ENCODE measurements at places on chromosomes 1 and 21. TPM values are rescaled to one million over a fixed set of nuclear protein-coding genes. Genes with fewer than 3 reads are reported as not detected.

VHLL gene
- not detected for polyA plus RNA-seq

UTS2 gene
- polyA plus RNA-seq: 0.22 TPM

LCA5L gene
- 0.36 TPM for polyA plus RNA-seq

ACTA1 gene
- 18.4 TPM for polyA plus RNA-seq

PALMD gene
- polyA plus RNA-seq: 9.8 TPM

OXCT2 gene
- polyA plus RNA-seq: not detected

ETV3L gene
- not detected for polyA plus RNA-seq

RAB29 gene
- 19.3 TPM for polyA plus RNA-seq

PROK1 gene
- polyA plus RNA-seq: 0.06 TPM

SLC25A33 gene
- 2.7 TPM for polyA plus RNA-seq

OR2L13 gene
- not detected for polyA plus RNA-seq

PRKCZ gene
- polyA plus RNA-seq: 2.4 TPM

KIRREL1 gene
- 3.5 TPM for polyA plus RNA-seq

ST6GALNAC5 gene
- polyA plus RNA-seq: 0.29 TPM

ERVH48-1 gene
- polyA plus RNA-seq: not detected

TNFAIP8L2 gene
- polyA plus RNA-seq: 5.8 TPM

USH2A gene
- not detected for polyA plus RNA-seq

VASH2 gene
- polyA plus RNA-seq: 0.07 TPM

FLG2 gene
- not detected for polyA plus RNA-seq

SYTL1 gene
- polyA plus RNA-seq: 104 TPM

SH2D2A gene
- polyA plus RNA-seq: 3.0 TPM

HSD3B2 gene
- polyA plus RNA-seq: 0.05 TPM

OVAAL gene
- polyA plus RNA-seq: not detected

LCE1B gene
- polyA plus RNA-seq: not detected

SLC25A24 gene
- polyA plus RNA-seq: 5.8 TPM

BRINP2 gene
- not detected for polyA plus RNA-seq

LAPTM5 gene
- polyA plus RNA-seq: 62.3 TPM

ELF3 gene
- 16.5 TPM for polyA plus RNA-seq

TRAPPC3 gene
- 69.2 TPM for polyA plus RNA-seq

SLC9C2 gene
- 0.07 TPM for polyA plus RNA-seq

OLFML2B gene
- polyA plus RNA-seq: 11.5 TPM

COL9A2 gene
- polyA plus RNA-seq: 0.91 TPM

GSTM1 gene
- polyA plus RNA-seq: 94.6 TPM

All from adipose tissue (tissue), 3 donors.